ENCODE measurements at places on chromosomes 2 and 18.
A peak's percentile ranks its signal among the peaks of the same experiment; 100 is the strongest.

DNA sequence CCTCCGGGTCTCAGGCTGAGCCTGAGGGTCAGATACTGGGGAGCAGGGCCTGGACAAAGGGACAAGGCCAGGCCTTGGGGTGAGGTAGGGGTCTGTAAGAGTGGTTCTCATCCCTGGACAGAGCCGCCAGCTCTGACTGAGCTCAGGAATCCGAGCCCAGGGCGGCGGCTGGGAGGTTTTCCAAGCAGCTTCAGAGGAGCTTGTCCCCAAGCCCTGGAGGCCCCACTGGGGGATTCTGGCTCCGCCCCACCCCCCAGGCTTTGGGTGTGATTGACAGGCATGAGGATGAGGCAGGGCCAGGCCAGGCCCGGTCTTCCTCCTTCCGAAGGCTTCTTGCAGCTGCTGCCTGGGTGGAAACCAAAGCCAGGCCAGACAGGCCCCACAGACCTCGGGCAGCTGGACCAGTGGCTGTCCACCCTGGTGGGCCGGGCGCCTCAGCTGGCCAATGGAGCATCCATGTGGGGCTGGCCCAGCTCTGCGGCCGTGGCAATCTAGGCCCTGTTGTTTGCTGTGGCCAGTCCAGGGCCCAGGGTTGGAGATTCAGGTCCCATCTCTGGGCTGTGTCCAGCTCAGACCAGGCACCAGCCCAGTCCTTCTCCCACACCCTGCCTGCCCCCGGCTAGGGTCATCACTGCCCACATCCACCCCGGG is 23.1 kb upstream of the GPC1 start:
- no peak for DNase-seq

- no peak for DNase-seq
Measured at GRCh38 chr2:236167297-236168109, 683 bp downstream of the GBX2 start.

DNA sequence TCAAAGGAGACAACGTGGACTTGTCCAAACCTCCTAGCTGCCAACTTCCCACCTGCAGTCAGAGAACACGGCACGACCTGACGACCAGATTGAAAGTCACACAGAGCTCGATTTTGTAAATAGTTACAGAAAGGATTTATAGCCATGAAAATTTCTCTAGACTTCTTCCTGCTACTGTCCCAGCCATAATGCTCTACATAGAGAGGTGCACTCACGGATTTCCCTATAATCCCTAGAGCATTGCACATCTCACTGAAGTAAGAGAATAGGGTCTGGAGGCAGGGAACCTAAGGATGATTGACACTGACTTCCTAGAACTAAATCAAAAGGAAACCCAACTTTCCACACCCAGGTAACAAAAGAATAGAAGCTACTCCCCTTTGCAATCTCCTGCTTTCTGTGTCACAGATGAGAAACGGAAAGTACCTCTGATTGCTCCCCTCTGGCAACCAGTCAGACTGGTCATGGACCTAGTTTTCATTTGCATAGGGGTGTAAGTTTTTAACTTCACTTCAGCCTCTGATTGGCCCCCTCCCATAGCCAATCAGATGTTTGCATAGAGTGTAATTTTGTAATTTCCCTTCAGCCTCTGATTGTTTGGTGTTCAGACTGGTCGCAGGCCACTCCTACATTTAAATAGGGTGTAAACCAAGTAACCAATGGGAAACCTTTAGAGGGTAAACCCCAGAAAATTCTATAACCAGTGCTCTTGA is 58.6 kb upstream of the FBXO11 start:
- DNase-seq: no peak

GRCh38 chr2:23711979-23712755 is 214.8 kb downstream of the ATAD2B start:
- DNase-seq: no peak

- DNase-seq: no peak
Measured at GRCh38 chr2:30078521-30078920, 68.3 kb upstream of the YPEL5 start.

DNA sequence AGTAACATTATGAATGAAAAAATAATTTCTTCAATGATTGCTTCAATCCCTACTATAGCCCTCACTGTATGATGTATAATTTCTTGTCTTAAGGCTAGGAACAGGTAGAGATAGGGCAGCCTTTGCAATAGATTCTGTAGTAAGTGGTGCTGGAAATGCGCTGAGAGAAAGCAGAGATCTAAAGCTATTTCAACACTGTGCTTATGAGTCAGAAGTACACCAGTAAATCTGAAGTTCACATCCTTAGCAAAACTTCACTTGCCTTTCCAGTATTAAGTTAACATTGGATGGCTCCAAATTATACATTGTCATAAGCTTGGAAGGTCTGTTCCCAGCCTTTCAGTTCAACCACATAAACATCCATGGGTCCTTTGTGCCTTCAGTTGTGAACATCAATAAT is 178.2 kb upstream of the EPHA4 start:
- DNase-seq: no peak

- peak; percentile 26 for DNase-seq
Measured at GRCh38 chr2:11827547-11827946, 81.1 kb downstream of the LPIN1 start.

GRCh38 chr2:69601179-69601612 is 42.3 kb downstream of the AAK1 start:
- DNase-seq: no peak

DNA sequence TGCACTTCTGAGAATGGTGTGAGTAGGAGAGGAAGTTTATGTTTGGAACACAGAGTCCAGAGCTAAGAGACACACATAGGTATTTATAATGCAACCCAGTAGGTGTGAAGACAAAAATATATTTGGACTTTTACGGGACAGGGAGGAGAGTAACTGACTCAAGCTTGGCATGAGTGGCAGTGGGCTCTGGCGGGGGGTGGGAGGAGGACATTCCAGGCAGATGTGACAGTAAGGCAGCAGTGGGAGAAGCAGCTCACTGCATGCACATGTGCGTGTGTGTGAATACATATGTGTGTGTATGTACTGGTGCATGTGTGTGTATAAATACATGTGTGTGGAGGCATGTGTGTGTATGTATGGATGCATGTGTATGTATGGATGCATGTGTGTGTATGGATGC is 51.4 kb downstream of the DCDC2C start:
- no peak for DNase-seq

DNA sequence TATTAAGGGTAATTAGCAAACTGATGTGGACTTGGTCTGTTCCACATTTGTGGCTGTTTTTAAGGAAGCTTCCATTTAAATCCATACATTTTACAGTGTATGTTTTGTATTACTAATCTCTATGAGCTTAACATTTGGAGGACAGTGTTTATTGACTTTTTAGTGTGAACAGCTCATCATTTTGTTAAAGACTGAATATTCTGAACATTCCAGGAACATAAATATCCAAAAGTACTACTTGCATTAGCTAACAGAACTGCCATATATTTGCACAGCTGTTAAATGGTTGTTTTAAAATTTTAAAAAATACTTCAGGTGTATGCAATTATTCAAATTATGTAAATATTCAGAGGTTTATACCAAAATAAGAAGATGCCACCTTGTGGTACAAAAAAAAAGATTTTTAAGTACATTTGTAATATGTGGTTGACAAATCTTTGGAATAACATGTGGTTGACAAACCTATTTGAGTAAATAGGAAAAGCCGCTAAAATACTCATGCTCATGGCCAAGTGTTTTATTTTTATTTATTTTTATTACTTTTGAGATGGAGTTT is 439.7 kb upstream of the FANCL start:
- DNase-seq: no peak

- no peak for DNase-seq
Measured at GRCh38 chr18:56890632-56891031, 239.5 kb downstream of the WDR7 start.

DNA sequence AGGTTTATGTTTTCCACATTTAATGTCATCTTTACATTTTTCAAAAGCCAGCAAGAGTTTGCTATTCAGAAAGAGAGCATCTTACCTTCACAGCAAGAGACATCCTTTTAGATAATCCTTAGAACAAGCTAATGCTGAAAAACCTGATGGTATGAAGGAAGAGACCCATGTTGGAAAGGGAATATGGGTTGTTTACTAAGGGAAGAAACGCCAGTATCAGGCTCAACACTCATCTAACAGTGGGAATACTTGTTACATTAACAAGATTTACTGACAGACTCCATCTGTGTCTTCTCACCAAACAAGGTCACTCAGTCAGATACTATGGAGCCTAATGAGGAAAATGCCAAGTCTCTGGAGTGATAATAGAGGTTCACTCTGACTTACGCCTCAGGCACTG is 1474.1 kb upstream of the SLC39A10 start:
- no peak for DNase-seq

DNA sequence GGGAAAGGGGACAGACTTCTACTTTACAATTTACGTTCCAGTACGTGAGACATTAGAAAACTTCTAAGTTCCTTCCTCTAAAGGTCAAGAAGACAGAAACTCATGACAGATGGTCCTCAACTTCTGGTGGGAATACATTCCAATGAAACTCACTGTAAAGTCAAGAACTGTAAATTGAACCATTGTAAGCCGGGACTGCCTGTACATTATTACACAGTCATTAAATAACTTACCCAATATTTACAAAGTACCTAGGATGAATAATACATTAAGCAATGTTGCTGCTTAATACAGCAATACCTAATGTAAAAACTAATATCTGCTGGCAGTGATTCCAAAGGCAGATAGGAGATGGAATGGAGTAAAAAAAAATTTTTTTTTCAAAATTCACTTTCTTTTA is 51.9 kb downstream of the CDH2 start:
- no peak for DNase-seq

GRCh38 chr2:143158551-143159485 is 29.6 kb downstream of the ARHGAP15 start:
- DNase-seq: no peak

DNA sequence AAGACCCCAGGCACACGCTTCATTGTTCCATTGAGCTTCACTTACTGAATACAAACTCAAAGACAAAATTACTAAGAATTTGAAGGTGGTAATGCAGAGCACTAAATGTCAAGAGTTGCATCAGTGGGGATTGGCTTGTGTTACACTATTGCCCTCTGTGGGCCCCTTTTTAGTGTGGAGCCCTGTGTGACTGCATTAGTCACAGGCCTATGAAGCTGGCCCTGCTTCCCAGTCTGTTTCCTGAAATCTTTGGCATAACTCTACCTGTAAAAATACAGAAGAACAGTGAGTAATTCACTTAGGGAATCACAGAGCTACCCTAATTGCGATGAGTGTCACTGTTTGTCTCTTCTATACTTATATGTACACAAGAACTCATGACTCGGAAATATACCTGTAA is 40.0 kb upstream of the STPG4 start:
- DNase-seq: no peak

- DNase-seq: no peak
Measured at GRCh38 chr2:100350661-100351185, 28.4 kb upstream of the LONRF2 start.

DNA sequence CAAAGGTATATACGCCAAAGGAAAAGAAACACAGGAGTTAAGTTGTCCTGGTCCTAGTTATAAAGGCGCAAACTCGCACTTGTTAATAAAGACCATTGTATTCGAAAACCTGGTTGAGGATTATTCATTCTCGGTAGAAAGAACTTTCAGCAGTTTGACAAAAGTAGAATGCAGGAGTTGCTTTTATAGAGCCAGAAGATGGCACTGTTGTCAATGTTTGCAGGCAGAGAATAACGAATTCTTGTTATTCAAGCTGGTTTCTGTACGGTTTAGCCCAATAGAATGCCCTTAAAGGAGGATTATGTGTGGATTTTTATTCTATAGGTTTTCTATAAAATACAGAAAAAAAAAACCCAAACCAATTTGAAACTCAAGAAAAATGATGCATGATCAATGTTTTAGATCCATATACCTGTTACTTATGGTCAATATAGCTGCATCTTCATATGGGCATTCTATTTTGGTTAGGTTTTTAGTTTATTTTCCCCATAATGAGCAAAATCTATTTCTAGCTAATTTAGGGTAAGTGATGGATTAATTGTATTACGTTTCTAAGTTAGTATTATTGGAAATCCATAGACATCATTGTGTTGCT is 510.3 kb downstream of the PLCL1 start:
- no peak for DNase-seq

- DNase-seq: no peak
Measured at GRCh38 chr2:215489288-215489848, 53.5 kb upstream of the FN1 start.

GRCh38 chr18:21706386-21706865 is 1.9 kb upstream of the ABHD3 start:
- no peak for DNase-seq

DNA sequence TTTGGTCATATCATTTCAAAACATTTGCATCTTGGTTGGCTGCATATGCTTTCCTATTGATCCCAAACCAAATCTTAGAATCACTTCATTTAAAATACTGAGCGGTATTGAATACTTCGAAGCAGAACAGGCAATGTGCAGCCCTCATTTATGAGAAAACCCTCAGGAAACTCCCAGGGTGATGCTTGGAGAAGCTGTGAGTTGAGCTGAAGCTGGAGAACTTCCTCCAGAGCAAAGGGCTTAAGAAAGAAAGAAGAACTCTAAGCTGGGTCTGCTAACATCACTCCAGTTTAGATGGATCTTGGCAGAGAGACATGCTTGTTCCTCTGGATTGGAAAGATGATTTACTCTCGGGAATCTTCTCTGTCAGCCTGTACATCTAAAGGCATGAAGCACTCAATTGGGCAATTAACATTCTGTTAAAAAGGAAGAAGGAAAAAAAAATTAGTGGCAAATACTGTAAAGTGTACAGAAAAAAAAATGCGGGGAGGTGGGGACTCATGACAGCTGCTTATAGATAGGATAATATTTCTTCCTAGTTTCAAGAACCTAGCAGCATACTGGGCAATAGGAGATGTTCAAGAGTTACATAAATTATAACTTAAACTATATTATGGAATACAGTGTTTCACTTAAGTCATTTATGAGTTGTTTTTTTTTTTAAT is 49.5 kb downstream of the ATIC start:
- no peak for DNase-seq

GRCh38 chr2:190488516-190489233 is 45.8 kb downstream of the NEMP2 start:
- no peak for DNase-seq

DNA sequence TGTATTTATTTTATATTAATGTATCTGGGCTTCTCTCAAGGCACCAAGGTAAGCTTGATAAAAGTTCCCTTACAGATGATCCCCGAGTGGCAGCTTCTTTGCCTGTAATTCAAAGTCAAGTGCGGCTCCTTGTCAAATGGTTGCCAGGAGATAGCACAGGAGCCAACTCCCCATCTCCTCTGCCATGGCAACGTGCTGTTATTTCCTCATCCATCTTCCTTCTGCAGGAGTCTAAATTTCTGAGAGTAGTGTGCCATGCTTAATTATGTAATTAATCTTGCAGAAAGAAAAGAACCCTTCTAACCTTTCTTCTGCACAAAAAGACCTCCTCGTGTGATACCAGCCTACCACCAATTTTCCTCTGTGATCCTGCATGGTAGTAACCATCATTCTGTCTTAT is 46.2 kb upstream of the ACMSD start:
- no peak for DNase-seq

GRCh38 chr18:76456823-76457222 is 38.2 kb downstream of the ZNF516 start:
- DNase-seq: no peak
